ENCODE measurements at places on chromosomes 13 and 19. TPM values are rescaled to one million over a fixed set of nuclear protein-coding genes. Genes with fewer than 3 reads are reported as not detected.

- DNase-seq = peak; percentile 77
These were observed 708 bp upstream of the ERCC1 start for GRCh38 chr19:45424191-45425058.

GRCh38 chr19:15623711-15624318, 8.8 kb downstream of the CYP4F8 start:
- no peak for DNase-seq

- DNase-seq = no peak
These were observed 9.7 kb downstream of the MKNK2 start for GRCh38 chr19:2041433-2041682.

DNA sequence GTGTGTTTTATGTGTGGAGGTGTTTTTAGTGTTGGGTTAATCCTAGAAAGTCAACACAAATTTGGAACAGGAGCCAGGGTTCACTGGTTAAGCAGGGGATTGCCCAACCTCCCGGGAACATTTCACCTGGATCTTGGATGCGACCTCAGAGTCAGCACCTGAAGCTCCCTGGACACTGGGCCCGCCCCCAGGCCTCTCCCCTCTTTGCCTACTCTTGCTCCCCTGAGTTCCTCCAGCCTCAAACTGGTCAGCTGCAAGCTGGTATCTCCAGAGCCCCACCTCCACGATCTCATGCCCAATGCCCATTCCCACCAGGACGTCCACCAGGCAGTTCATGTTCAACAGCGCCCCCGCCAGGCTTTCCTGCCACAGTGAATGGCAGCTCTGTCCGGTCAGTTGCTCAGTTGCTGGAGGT, 9.7 kb downstream of the HSD17B14 start:
- no peak for DNase-seq

GRCh38 chr13:91389186-91389585, 9.2 kb upstream of the GPC5 start:
- DNase-seq = no peak

GRCh38 chr19:34193876-34194275, 21.6 kb downstream of the LSM14A start:
- DNase-seq = no peak

DNA sequence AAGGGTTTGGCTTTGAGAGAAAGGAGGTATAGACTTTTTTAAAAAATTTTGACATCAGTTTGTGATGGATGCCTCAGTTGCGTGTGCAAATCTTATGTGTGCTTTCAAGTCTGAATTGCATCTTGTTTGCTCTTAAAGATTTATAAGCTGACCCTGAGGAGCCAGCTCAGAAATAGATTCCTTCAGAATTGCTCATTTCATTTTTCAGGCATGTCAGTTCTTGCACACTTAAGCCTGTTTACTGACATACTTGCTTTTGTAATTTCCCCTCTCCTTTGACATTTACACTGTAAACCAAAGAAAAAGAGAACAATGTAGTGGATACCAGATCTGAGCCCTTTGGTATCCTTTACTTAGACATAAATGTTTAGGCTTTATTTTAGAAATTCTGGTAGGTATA, 87.6 kb downstream of the RNF17 start:
- DNase-seq = no peak

GRCh38 chr19:39833464-39834286, at the start of gene DYRK1B:
Gene DYRK1B (minus strand): TSS chr19:39834162. CDS start chr19:39831867, 2,295 bp downstream.
- peak; percentile 99 for DNase-seq

DNA sequence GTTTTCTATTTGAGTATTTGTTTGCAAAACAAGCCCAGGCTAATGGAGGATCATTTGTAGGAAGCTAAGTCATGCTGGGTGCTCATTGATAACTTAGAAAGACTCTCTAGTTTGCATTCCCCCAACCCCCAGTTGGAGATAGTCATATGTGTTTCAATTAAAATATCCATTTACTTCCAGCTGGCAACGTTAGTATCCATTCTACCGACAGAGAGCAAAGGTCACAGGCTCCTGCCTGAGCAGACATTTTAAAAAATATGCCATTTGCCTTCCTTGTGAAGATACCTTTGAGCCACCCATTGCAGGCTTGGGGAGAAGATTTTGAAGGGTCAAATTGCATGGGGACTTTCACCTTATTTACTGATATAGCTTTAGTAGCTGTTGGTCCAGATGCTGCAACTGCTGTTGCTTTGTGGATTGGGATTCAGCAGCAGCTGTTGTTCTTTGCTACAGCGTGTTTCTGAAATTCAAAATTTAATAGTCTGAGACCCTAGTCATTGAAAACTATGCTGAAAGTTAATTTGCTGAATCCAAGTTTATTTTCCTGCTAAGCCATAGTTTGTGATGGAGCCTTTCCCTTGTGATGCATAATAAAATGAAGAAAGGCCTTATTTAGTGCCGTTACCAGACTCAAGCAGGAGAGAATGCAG, 335.1 kb downstream of the GPC6 start:
- no peak for DNase-seq

DNA sequence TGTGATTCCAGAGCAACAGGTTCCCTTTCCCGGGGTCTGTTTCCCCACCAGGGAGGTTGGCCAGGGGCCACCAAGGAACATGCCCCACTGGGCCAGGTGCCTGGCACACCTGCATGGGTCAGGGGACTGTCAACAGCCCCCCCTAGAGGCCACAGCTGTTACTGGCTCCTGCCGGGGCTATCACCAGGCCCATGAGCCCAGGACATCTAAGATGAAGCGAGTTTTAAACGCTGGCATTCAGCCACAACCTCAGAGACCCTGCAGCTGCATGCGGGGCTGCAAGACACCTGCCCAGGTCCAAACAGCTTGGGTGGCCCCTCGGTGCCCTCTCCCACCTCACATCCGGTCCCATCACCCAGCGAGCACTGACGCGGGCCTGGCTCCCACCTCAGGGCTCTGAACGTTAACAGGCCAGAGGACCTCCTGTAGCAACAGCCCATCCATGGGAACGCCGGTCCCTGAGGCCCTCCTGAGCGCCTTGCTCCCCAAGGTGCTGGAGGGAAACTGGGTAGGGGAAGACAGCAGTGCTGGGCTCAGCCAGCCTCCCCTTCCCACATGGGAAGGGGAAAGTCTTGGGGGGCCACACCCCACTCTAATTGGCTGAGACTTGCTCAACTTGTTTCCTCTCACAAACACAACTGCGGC, 12.0 kb downstream of the KHSRP start:
- no peak for DNase-seq

DNA sequence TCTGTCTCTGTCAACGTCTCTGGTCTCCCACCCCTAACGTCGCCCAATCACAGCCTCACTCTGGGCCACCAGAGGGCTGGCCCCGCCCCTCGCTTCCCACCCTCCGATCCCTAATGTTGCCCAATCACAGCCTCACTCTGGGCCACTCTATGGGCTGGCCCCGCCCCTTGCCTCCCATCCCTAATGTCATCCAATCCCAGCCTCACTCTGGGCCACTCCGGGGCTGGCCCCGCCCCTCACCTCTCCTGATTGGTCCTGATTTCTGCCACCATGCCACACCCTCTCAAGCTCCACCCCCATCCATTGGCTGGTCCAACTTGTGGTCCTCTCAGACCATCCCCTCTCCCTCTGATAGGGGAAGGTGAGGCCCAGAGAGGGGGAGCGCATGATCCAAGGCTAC, 24.9 kb downstream of the CELF5 start:
- no peak for DNase-seq

DNA sequence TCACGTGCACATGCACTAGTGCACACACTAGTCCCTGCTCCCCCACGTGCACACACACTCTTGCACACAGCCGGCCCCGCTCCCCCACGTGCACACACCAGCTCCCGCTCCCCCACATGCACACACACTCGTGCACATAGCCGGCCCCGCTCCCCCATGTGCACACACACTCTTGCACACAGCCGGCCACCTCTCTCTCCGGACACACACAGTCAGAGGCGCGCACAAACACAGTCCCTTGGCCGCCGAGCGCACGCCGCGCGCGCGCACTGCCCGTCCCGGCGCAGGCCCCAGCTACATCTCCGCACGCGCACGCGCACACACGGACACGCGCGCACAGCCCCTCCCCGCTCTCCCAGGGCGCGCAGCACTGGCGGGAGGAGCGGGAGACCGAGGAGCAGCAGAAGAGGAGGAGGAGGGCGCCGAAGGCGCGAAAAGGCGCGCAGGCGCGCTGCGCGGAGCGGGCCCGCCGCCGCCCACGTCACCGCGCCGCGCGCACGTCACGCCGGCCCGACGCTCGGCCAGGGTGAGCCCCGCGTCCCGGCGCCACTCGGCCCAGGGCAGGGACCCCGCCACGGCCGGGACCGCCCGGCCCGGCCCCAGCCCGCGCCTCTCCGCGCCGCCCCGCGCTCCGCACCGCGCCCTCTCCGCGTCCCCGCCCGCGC, at the start of gene TFDP1:
Gene TFDP1, plus strand, starts transcription at position 549 of the 665 bp plus-strand sequence. CDS start 1,085 bp downstream, outside the sequence.
- peak; percentile 88 for DNase-seq

DNA sequence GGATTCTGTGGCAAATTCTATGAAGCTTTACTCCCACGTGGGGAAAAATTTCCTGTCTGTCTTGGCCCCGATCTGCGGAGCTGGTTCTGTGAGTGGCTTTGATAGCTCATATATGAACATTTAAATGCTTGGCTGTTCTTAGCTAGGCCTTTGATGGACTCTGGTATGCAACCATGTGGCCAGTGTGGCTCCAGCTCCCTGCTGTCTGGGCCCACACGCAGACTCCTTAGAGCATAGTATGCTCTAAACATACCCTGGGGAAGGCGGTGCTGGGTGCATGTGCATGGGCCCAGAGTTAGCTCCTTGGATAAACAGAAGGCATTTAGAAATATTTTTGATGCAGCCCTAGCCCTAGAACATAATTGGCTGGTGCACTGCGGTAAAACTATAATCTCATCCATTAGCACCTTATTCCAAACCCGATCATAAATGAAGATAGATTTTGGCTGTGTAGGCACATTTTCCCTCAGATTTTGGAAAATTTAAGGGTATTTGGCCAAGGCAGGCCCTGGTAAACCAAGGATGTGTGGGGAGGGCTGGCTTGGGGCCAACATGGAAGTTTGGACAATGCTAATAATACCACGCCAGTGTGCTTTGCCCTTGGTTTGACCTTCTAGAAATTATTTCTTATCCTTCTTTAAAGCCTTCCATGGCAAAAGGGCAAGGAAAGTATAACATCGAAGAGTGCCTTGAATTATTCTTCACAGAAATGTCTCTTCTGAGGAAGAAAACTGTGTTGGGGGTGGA, 153.5 kb downstream of the LMO7 start:
- no peak for DNase-seq

Gene TSSK6
- 3.7 TPM for total RNA-seq

Gene RFPL4A
- total RNA-seq = 0.41 TPM

Gene PDE4C
- total RNA-seq = 2.0 TPM

Gene ZNF546
- 7.3 TPM for total RNA-seq

Gene SMIM24
- total RNA-seq = 49.8 TPM

Gene LSM14A
- total RNA-seq = 114 TPM

Data from kidney (tissue), 22 donors.